ENCODE measurements at places on chromosomes 4 and X. TPM values are rescaled to one million over a fixed set of nuclear protein-coding genes. Genes with fewer than 3 reads are reported as not detected.

SLC2A9 gene
- 1.9 TPM for total RNA-seq

PCDH18 gene
- not detected for total RNA-seq

KCND1 gene
- total RNA-seq, result not detected

RADX gene
- not detected for total RNA-seq

MAGEA1 gene
- total RNA-seq, result not detected

FRAS1 gene
- total RNA-seq, result 15.2 TPM

All from HT-29 (cell line).